ENCODE measurements at places on chromosomes 16 and 17.

DNA sequence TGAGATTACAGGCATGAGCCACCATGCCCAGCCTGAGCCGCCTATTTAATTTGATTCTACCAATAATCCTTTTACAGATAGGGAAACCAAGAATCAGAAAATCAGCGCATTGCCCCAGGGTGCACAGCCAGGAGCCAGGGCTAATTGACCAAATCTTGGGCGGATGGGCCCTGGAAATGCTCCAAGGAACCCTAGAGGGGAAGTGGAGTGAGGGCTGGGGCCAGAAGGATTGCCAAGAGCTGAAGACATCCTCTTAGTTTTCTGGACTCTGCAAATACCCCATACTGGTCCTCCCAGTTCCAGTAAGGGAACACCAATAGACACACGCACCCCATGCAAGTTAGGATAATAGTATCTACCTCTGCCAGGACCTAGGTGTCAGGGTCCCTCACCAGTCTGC, 3.8 kb downstream of the FHOD1 start:
- DNase-seq: no peak

GRCh38 chr16:49236216-49236615, 45.4 kb downstream of the CBLN1 start:
- DNase-seq: no peak

- no peak for DNase-seq
Measured at GRCh38 chr16:23836078-23836403, 258 bp downstream of the PRKCB start.

GRCh38 chr17:78472035-78472905, 93.8 kb downstream of the PGS1 start:
- DNase-seq: no peak

- DNase-seq: no peak
Measured at GRCh38 chr16:67883872-67884261, 818 bp upstream of the NRN1L start.

DNA sequence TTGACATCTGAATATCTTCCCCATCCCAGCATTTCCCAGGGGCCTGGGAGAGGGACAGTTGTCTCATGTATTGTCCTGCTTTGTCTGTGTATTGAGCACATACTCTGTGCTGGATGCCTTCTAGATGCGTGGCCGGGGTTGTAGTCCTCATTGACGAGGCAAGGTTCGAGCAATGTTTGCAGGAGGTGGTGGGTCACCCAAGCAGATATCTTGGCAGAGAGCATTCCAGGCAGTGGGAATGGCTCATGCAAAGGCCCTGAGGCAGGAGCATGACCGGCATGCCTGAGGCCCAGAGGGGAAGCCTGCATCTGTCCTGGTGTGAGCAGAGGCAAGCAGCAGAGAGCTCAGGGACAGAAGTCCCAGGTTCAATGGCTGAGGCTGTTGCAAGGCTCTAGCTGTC, 17.5 kb downstream of the KRT33A start:
- DNase-seq: no peak

GRCh38 chr17:43211480-43212402, at the start of gene TMEM106A:
TMEM106A (plus strand) TSS chr17:43211875; CDS start chr17:43213042, 1,167 bp downstream.
- DNase-seq: no peak

DNA sequence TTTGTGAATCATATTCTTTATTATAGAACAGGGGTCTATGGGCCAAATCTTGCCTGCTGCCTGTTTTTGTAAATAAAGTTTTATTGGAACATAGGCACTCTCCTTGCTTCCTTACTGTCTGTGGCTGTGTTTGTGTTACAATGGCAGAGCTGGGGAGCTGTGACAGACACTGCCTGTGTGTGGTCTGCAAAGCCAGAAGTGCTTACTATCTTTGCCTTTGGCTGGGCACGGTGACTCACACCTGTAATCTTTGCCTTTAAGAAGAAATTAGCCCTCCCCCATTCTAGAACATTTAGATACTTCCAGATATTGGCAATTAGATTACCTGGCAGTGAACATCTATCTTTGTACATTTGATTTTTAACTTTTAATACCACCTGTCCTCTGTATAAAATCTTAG, 308.3 kb downstream of the FOXL1 start:
- no peak for DNase-seq

DNA sequence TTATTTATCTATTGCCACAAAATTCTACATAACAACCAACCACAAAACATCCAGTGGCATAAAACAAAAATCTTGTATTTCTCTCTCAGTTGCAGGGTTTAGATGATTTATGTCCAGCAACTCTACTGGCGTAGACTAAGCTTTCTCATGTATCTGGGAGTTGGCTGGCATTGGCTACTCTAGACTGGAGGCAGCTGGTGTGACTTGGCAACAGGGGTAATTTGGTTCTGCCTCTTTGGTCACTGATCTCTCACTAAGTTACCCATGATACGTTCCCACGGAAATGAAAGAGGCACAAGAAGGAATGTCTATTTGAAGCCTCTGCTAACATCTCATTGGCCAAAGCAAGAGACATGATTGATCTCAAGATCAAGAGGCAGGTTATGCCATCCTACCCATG, 144.0 kb downstream of the HS3ST3B1 start:
- no peak for DNase-seq

DNA sequence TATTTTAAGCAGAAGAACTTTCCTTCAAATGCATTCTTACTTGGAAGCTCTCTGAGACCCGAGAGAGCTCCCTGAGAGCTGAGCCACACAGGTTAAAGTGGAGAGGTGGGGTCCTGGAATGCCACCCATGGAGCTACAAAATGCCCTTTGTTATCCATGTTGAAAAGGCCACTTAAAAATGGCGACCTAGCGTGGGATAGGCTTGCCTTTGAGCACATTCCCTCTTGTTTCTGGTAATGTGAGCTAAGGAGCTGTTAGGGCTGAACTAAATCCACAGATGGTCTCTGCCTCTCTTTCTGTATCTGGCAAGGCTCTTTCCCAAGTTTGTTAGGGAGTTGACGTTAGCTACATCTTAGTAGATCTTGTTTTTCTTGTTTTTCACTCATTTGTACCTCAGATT, 171.6 kb downstream of the SNX29 start:
- DNase-seq: no peak

GRCh38 chr17:36183001-36183971, 6.8 kb upstream of the TBC1D3B start:
- DNase-seq: no peak

GRCh38 chr17:40026816-40027613, 11.8 kb downstream of the CSF3 start:
- peak; percentile 38 for DNase-seq

DNA sequence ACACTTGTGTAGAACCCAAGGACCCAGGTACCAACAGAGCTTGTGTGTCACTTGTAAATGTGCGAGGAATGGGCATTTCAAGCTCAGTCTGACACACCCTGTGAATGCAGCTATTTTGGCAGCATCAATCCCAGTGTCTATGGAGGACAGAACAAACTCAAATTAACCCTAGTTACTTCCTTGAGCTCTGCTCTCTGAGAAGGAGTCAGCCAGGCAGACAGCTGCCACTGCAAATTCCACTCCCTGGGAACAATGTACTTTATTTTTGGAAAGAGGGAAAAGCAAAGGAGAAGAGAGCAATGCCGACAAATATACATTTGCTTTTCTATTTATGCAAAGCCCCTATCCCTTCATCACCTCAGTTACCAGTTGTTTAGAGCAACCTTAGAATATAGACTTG, 48.4 kb upstream of the NOG start:
- no peak for DNase-seq

- DNase-seq: no peak
Measured at GRCh38 chr17:17140590-17140980, 65.5 kb downstream of the PLD6 start.

DNA sequence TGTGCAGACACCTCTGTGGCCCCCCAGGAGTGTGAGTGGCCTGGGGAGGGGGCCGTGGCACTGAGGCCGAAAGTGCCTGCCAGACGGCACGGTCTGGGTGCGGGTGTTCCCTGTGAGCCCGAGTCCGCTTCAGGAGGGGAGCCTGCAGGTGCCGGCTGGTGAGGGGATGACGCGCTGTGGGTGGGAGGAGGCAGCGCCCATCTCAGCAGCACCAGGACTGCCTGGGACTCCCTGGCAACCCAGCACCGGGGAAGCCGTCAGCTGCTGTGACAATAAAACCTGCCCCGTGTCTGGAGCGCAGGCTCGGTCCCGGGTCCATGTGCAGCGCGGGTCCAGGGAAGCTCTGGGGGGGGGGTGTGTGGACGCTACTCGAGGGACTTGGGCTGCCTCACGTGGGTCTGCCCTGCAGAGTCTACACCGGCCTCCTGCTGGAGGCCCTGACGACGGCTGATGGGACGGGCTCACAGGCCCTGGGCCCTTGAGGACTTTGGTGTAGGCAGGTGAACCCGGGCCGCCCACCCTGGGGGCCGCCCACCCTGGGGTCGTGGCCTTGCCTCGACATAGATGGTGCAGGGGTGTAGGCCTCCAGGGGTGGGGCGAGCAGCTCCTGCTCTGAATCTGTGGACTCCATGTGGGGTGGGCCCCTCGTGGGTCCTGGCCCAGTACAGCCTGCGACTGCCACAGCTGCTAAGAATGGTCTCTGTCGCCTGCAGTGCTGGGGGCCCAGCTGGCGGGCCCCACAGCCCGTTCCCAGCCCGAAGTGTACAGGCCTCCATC, 5.9 kb upstream of the RAB40C start:
- no peak for DNase-seq

DNA sequence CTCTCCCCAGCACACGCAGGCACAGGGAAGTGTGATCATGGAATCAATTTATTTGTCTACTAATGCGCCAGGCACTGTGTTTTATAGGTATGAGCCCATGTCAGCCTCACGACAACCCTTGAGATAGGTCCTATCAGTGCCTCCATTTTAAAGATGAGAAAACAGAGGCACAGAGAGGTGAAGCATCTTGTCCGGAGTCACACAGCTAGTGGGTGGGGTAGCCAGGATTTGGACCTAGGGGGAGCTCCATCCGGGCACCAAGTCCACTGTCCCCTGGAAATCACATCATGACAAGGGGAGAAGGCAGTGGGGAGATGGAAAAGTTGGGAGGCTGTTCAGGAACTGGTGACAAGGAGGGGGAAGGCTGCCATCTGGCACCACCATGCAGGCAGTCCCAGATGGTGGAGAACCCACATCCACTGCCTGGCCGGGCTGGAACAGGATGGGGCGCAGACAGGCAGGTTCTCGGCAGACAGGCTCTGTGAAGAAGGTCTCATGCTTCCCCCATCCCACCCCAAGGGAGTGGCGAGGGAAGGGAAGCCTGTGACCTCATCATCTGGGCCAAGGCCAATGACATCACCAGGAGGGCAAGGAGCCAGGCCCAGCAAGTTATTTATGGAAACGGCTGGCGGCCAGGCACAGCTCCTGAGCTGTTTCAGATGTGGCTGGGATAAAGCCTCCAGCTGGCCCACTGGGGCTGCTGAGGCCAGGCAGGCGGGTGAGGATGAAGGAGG, 126.0 kb upstream of the SDK2 start:
- no peak for DNase-seq

DNA sequence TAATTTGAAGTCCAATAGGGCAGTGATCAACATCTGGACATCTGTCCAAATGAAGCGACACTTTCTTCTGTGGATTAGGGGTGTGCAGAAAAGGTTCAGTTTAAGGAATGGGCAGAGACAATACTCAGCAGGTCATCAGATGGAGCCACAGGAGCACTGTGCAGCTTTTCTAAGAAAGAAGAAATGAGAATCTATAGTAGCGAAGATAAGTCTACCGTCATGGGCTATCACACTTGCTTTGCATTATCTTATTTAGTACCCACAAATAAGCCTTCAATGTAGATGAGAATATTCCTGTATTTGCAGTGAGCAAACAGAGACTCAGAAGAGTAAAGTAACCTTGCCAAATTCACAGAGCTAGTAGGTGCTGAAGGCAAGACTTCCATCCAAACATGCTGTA, 412.0 kb upstream of the GOT2 start:
- DNase-seq: no peak

- DNase-seq: no peak
Measured at GRCh38 chr16:56691885-56692284, 9.6 kb downstream of the MT1X start.

GRCh38 chr16:27377666-27378485, 24.1 kb upstream of the IL21R start:
- DNase-seq: no peak

GRCh38 chr16:50537533-50538290, 10.5 kb upstream of the NKD1 start:
- no peak for DNase-seq

- no peak for DNase-seq
Measured at GRCh38 chr17:8312726-8313600, 2.9 kb downstream of the ARHGEF15 start.

DNA sequence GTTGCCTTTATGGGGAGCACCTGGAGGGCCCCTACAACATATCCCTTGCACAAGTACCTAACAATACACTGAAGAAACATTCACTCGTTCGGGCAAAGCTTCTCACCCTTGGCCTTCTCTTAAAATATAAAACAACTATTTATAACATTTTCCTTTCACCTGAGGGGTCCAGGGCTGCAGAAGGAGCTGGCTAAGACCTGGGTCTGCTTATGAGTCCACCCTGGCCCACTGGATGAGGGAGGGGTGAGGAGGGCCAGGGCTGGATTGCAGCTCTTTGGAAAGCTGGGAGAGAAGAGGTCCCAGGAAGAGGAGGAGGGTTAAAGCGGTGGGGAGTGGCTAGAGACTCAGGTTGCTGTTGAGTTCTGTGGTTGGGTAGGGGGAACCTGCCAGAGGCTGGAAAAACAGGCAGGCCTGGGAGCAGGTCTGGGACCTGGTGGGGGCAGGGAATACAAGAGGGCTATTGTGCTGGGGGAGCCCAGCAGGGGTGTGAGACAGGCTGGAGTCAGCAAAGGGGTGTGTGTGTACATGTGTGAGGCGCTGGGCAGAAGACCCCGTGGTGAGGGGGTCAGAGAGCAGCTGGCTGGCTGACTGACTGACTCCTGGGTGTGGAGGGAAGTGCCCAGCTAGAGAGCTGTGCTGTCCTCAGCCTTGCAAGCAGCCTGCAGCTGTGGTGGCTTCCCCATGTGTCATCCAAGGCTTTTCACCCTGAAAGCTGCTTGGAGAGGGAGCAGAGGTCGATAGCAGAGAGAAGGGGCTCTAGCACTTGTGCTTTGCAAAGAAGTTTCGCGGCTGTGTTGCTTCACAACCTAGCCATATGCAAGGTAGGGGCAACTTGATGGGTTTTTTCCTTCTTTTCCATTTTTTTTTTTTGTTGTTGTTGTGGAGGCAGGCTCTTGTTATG, 10.2 kb upstream of the MRC2 start:
- DNase-seq: no peak

DNA sequence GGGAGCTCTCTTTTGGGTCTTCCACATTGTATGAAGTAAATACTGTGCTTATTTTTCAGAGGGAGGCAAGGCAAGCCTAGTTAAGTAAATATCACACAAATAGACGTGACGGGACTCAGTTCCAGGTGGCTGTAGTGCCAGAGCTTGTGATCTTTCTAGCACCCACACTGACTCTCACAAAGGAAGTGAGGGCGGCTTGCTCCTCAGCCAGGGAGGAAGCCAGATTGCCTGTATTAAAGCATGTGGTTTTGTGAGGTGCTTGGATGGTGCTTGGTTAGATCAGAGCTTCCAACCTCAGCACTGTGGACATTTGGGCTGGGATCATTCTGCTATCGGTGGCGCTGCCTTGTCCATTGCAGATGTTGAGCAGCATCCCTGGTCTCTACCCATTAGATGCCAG, 80.1 kb downstream of the VAT1L start:
- no peak for DNase-seq

GRCh38 chr17:13989138-13989537, 80.2 kb upstream of the COX10 start:
- DNase-seq: no peak

GRCh38 chr16:89357055-89357816, 133.1 kb downstream of the ANKRD11 start:
- no peak for DNase-seq

- no peak for DNase-seq
Measured at GRCh38 chr16:10103118-10103517, 79.1 kb downstream of the GRIN2A start.

Data from NCI-H1048 (cell line).